Activated T-helper 1 cell treated with anti-CD3 and anti-CD28 coated beads, Interleukin-12 subunit alpha, Interleukin-12 subunit beta, Interleukin-2, Interleukin-4 antibody, amounts not matched to agents 30 ng/mL and 10 ng/mL and 1 ng/mL, durations not matched to agents 14 hours and 24 hours and 36 hours (primary cell): ENCODE measurements at places on chromosomes 7 and 10. TPM values are rescaled to one million over a fixed set of nuclear protein-coding genes. Genes with fewer than 3 reads are reported as not detected.

- H3K4me1 ChIP-seq = no peaks in the 10 kb centered on the region
- DNase-seq = no peak
- no peaks in the 10 kb centered on the region for H3K36me3 ChIP-seq
- H3K27me3 ChIP-seq = peaks cover 2% of the 10 kb centered on the region
- H3K4me3 ChIP-seq = no peak overlapping the region
Observed at GRCh38 chr10:51999096-51999495, 299.7 kb upstream of the CSTF2T start.

DNA sequence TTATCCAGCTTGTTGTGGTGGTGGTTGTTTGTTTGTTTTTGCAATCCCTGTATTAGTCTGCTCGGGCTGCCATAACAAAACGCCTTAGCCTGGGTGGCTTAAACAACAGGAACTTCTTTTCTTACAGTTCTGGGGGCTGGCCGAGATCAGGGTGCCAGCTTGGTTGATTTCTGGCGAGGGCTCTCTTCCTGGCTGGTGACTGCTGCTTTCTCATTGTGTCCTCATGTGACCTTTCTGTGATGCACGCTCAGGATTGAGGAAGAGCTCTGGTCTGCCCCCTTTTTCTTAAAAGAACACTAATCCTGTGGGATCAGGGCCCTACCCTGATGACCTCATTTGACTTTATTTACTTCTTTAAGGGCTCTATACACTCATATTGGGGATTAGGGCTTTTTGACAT is 107.1 kb upstream of the NRP1 start:
- peaks cover 5% of the 10 kb centered on the region for H3K27me3 ChIP-seq
- no peak for DNase-seq
- H3K4me3 ChIP-seq = no peak overlapping the region
- H3K36me3 ChIP-seq = no peaks in the 10 kb centered on the region

GRCh38 chr10:110679486-110680272 is 35.5 kb downstream of the RBM20 start:
- H3K4me3 ChIP-seq = no peak overlapping the region
- peaks cover 6% of the 10 kb centered on the region for H3K4me1 ChIP-seq
- DNase-seq = no peak
- peaks cover 21% of the 10 kb centered on the region for H3K27me3 ChIP-seq
- H3K27ac ChIP-seq = no peak overlapping the region

GRCh38 chr7:50449881-50450589 is at the start of gene FIGNL1:
TSS of gene FIGNL1 (minus strand) at chr7:50450350. CDS start at chr7:50447287, 3,063 bp downstream.
- H3K4me3 ChIP-seq = peak within 1 kb of the TSS; percentile 92
- H3K36me3 ChIP-seq = peaks cover 21% of the 10 kb centered on the region
- H3K27ac ChIP-seq = peak within 1 kb of the TSS; percentile 90

GRCh38 chr7:123663200-123663599 is 7.5 kb downstream of the LMOD2 start:
- no peaks in the 10 kb centered on the region for H3K36me3 ChIP-seq
- H3K4me3 ChIP-seq = no peak overlapping the region
- H3K27me3 ChIP-seq = no peaks in the 10 kb centered on the region
- no peak for DNase-seq
- H3K27ac ChIP-seq = no peak overlapping the region

TSPAN33 gene
- 9.5 and 9.8 TPM in 2 replicates for total RNA-seq

SCART1 gene
- total RNA-seq = 1.2 and 1.5 TPM in 2 replicates

FFAR4 gene
- not detected in 2 replicates for total RNA-seq

HOXA6 gene
- total RNA-seq = not detected in 2 replicates
